Stimulated activated CD4-positive, alpha-beta T cell treated with anti-CD3 and anti-CD28 coated beads, Interleukin-2, amount 100 ng/mL, for 48 hours (primary cell): ENCODE measurements at places on chromosomes 7 and 10.

- DNase-seq: peak; percentile 25
These were observed 40.9 kb upstream of the ZNF32 start for GRCh38 chr10:43689618-43689954.

- DNase-seq: no peak
These were observed 1.4 kb downstream of the GIMAP5 start for GRCh38 chr7:150738591-150739001.

GRCh38 chr10:12504628-12505027 is 155.3 kb downstream of the CAMK1D start:
- DNase-seq: no peak

DNA sequence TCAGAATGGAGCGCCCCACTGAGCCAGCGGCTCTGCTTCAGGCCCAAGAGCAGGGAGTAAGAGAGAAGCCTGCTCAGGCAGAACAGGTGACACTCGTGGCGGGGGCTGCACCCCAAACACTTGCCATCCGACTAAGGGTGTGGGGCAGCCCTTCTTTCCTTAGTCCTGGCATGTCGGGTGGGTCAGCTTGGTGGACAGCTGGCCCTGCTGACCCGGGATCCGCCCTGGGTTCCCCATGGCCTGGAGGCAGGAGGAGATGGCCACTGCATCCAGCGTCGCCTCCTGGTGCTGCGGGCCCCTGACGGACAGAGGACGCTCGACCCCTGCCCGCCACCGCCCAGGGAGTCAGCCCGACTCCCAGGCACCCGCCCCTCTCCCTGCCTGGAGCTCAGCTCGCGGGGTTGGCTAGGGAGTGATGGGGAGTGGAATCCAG is 1.2 kb upstream of the PAOX start:
- DNase-seq: no peak

DNA sequence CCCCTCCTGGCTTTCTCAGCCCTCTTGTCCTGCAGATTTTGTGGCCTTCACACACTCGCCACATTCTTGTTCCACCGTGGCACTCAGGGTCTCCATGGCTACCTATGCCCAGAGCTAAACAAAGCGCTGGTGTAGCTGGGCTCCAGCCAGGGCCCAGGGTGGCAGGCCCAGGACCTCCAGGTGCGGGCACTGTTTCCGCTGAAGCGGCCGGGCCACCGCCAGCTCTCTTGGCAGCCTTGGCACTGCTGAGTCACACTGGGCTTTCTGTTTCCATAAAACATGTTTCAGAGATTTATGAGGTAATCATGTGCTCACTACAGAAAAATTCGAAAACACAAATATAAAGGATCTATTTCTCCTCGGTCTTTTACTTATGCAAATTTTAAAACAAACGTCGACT is 51.3 kb downstream of the AOC1 start:
- DNase-seq: no peak

DNA sequence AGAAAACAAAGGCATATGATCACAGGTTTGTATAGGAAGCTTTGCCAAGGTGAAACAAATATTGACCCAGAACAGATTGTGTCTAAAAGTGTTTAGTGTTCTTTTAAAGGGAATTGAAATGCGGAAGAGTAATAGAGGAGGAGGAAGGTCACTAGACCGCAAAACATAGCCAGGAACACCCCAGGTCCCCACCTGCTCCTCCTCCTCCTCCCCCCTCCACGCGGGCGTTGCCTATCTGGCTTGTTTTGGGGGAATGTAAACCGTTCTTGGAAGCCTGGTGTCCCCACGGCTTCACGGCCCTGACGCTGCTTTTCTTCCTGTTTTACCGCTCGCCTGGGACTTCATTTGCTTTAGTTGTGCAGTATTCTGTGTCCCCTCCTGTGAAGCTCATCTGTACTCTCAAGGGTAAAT is 81.0 kb upstream of the PFKP start:
- DNase-seq: no peak

GRCh38 chr10:92264249-92264648 is 26.6 kb downstream of the CPEB3 start:
- DNase-seq: no peak

DNA sequence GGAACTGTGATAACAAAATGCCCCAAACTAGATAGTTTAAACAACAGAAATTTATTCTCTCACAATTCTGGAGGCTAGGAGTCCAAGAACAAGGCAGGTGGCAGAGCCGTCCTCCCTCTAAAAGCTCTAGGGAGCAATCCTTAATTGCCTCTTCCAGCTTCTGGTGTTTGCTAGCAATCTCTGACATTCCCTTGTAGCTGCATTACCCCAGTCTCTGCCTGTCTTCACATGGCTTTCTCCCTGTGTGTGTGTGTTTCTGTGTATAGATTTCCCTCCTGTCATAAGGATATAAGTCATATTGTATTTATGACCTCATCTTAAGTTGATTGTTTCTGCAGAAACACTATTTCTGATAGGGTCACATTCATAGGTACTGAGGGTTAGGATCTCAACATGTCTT is 177.5 kb downstream of the WNT2 start:
- no peak for DNase-seq
